NCI-H226 (cell line): ENCODE measurements at places on chromosomes 3 and 15.
A peak's percentile ranks its signal among the peaks of the same experiment; 100 is the strongest.

DNA sequence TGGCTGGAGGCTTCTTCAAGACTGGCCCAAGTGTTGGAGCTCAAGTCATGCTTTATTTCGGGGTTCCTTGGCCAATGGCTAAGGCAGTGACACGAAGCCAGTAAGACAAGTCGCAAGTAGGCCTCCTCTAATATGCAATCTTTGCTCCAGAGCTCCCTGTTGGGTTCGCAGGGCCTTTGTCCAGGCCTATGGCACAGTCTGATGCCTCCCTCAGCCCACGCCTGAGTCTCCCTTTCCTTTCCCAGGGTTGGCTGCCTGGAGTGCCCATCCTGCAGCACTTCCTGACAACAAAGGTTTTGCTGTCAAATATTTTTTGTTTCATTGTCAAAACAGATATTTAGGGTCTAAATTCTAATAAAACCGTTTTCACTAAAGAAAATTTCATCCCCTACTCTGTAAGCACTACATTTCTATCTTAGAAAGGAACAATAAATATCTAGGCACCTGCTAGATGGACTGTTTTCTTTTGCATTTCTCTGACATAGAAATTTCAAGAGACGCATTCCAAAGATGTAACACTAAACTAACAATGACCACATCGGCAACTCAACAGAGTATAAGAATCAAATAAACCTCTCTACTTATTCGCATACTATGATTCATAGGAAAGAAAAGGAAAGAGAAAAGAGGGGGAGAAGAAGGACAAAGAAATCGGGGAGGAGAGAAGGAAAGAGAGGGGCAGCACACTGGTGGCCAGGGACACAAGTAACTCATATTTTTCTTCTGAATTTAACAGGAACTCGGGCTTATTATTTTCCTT lies 393.1 kb upstream of the ATP11B start:
- DNase-seq = no peak

DNA sequence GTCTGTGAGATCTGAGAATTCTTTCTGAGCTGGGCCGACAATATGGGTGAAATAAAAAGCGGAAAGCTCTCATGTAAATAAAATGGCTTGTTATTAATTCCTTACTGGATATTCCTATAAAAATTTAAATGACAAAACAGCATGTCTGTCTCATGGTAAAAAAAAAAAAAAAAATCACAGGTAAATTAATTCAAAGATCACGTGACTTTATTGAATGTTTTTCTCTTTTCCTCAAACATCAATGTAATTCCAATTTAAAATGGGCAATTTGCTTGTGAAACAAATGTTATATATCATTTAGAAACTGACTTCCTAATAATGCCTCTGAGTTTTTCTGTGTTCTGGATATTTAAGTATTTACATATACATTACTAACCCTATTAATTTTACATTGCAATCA lies 280.3 kb downstream of the NR2F2 start:
- no peak for DNase-seq

- DNase-seq = no peak
These were observed 56.3 kb upstream of the CSPG5 start for GRCh38 chr3:47634996-47635395.

DNA sequence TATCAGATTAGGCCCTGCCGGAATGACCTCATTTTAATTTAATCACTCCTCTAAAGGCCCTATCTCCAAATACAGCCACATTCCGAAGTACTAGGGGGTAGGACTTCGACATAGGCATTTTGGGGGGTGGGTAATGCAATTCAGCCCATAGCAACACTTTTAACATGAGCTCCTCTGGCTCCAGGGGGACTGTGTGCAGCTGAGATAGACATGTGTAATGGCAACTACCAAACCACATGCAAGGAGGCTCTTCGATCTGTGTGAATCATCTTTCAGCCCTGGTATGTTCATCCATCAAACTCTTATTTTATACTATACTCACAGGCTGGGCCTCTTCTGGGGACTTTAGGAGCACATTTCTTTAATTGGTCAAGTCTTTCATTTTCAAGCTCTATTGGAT lies 57.4 kb upstream of the PPARG start:
- DNase-seq = peak; percentile 30

- peak; percentile 59 for DNase-seq
These were observed 250.4 kb downstream of the TJP1 start for GRCh38 chr15:29571792-29572431.

GRCh38 chr15:45572617-45573016 lies 14.6 kb upstream of the BLOC1S6 start:
- no peak for DNase-seq

GRCh38 chr3:123348471-123349200 lies 100.3 kb downstream of the ADCY5 start:
- DNase-seq = no peak

DNA sequence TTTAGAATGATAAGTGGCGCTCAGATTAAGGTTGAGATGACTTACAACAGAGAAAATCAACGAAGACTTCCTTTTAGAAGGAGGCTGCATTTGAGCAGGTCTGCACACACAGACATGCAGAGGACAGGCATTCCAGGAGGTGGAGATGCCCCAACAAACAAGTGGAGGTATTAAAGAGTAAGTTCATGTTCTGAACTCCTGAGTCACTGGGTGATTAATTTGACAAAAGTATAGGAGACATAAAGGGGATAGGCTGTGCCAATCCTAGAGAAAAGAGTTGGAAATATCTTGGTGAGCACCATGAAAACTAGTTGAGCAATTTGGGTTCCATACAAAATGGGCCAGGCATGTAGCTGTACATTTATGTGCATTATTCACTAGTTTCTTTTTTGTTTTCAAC lies 33.5 kb upstream of the BCL6 start:
- DNase-seq = no peak

GRCh38 chr3:42369832-42370231 lies 40.6 kb downstream of the LYZL4 start:
- DNase-seq = no peak

DNA sequence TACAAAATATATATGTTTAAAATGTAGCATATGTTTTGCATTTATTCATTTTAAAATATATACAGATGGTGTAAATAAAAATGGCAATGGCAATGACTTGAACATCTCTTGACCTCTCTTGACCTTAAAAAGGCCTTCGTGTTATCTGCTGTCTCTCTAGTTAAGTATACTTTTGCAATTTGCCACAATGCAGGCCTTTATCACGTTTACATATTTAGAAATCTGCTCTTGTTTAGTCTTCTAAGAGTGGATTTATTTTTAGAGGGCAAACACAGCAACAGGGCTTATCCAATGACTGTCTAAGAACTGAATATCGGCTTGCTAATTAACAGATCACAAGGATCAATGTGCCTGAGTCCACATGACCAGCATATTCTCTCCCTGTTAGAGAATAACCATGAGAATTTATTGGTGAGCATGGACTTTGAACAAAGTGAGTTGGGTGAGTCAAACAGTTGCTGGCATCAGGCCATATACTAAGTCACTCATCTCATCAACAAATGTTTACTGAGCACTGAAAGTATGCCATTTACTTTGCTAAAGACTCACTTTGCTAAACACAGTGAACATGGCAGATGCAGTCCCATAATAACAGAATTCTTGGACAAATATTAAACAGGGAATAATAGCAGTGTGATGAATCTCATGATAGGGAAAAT lies 48.2 kb downstream of the MDFIC2 start:
- DNase-seq = no peak

DNA sequence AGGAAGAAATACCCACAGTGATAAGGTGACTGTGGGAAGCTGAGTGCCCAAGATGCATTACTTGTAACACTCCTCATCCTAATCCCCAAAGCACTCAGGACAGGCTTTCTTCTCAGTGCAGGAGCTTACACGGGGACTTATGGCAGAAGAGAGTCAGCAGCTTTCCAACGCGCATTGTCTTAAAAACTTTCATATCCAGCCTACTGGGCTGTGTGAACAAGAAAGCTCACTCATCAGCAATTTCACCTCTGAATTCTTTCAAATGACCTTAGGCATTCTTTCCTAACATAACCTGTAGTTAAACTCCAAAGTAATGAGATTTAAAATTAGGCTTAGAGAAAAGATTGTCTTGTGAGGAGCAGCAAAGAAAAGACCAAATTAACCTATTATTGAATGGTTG lies 132.3 kb downstream of the KCNAB1 start:
- DNase-seq = no peak

DNA sequence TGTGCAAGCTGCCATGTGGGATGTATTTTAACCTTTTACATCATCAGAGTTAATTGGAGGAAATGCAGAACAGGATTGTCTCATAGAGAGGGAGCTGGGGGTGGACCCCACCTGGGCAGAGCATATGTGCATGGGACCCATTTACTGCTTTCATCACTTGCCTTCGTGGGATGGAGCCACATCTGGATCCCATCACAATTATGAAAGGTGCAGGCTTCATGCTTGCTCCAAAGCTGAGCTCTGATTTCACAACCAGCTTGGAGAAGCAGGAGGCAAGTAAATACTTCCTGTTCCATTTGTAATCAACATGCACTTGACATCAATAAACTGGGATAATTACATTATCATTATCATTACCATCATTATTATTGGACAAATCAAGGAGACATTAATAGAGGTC lies 161.9 kb downstream of the ALDH1A2 start:
- DNase-seq = no peak

GRCh38 chr15:93173369-93173768 lies 84.4 kb upstream of the RGMA start:
- DNase-seq = peak; percentile 87

DNA sequence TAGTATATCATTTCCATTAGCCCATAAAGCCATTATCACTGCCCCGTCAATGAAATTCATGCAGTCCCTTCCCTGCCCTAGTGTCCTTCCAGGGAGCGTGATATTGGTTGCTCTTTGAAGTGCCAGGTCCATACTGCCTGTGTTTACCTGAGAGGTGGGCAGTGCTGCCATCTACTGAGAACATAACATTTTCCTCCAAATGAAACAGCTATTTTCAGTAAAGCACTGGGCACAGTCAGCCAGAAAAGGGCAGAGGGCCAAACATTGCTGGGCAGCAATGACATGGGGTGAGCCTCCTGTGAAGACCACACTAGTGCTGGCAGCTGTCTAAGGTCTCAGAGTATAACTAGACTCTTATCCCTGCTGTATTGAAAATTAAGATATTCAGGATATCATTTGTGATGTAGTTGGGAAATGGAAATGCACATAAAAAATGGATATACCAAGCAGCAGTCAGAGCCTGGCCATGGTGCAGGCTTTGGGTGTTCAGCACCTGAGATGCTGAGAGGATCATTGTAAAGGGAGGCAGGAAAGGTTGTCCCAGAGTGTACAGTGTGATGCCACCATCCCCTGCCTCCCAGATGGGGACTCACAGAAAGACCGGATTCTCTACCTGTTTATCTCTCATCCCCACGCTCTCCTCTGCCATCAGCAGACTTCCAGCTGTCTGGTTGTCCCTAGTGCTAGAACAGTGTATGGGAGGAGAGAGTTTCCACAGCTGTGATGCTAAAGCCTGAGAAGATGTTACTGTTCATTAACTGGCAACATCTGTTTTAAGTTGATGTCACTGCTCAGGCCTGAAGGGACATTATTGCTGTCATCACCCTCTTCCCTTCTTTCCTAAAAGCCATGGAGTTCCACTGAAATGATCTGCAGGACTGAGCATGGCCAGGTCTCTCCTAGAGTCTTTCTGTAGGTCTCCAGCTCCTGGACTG lies 108.8 kb downstream of the ARNT2 start:
- DNase-seq = peak; percentile 64

- no peak for DNase-seq
These were observed 142.5 kb downstream of the FILIP1L start for GRCh38 chr3:99971761-99972160.

- DNase-seq = no peak
These were observed 240.9 kb downstream of the UACA start for GRCh38 chr15:70522323-70522966.

DNA sequence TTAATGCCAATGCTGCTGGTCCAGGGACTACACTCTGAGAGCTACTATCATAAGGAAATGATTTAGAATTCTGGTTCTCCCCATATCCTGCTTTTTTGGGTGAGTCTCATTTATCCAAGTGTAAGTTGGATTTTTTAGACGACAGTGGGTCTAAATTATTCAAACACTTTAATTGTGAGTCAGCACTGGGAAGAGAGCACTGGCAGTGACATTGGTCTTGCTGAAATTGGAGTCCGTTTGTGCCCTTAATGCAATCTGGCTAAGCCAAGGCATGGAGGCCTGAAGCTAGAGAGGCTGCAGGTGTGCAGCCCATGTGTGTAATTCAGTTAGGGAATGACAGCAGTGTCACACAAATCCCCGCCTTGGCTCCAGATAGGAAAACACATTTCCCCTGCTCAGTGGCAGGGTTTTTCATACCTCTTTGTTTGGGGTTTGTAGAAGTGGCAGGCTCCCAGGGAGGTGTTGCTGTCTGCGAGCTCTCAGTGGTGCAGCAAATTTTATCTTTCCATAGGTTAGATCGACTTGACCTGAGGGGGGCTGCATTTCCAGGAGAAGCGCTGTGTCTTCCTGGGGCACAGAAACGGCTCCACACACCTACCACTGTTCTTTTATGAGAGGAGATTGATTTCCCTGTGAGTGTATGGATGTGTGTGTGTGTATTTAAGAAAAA lies 197.7 kb downstream of the CD47 start:
- DNase-seq = no peak

- DNase-seq = peak; percentile 17
These were observed 12.8 kb downstream of the LXN start for GRCh38 chr3:158659454-158660237.

- peak; percentile 33 for DNase-seq
These were observed 104.8 kb upstream of the PLSCR5 start for GRCh38 chr3:146709969-146710368.

DNA sequence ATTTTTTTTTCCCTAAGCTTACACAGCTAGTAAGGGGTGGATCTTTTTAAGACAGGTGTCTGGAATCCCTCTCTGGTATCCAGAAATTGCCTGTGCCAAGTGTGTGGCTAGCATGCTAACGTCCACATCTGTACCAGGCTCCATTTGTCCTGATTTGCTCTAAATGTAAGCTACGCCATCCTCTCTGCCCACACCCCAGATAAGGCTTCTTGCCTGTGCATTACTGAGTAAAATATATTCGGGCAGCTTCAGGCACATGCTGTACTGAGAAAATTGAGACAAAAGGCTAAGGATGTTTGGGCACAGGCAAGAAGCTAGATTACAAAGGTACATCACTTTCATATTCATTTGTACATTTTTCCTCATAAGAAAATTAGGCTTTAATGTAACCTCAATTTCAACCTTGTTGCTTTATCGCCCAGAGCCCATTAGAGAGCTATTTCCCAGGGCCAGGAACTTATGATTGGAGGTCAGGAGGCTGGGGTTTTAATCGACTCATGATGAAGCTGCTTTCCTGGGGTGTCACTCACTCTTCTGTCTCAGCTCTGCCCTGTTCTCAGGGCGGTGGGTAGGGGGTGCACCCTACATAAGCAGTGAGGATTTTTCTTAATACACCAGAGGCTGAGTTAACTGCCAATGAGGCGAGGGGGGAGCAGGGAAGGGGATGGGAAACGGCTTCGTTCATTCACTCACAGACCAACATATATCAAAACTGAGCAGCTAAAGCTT lies 106.3 kb downstream of the RORA start:
- DNase-seq = no peak

GRCh38 chr15:25250906-25251622 lies 187.8 kb downstream of the UBE3A start:
- DNase-seq = no peak

GRCh38 chr3:122409446-122409845 lies 6.4 kb downstream of the WDR5B start:
- no peak for DNase-seq

GRCh38 chr3:184261854-184262763 lies 756 bp upstream of the CAMK2N2 start:
- DNase-seq = peak; percentile 12
